ENCODE measurements at places on chromosomes 12 and 14.

DNA sequence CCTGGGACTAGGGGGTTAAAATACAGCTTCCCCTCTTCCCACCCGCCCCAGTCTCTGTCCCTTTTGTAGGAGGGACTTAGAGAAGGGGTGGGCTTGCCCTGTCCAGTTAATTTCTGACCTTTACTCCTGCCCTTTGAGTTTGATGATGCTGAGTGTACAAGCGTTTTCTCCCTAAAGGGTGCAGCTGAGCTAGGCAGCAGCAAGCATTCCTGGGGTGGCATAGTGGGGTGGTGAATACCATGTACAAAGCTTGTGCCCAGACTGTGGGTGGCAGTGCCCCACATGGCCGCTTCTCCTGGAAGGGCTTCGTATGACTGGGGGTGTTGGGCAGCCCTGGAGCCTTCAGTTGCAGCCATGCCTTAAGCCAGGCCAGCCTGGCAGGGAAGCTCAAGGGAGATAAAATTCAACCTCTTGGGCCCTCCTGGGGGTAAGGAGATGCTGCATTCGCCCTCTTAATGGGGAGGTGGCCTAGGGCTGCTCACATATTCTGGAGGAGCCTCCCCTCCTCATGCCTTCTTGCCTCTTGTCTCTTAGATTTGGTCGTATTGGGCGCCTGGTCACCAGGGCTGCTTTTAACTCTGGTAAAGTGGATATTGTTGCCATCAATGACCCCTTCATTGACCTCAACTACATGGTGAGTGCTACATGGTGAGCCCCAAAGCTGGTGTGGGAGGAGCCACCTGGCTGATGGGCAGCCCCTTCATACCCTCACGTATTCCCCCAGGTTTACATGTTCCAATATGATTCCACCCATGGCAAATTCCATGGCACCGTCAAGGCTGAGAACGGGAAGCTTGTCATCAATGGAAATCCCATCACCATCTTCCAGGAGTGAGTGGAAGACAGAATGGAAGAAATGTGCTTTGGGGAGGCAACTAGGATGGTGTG lies 1.9 kb downstream of the GAPDH start:
- DNase-seq, result no peak

DNA sequence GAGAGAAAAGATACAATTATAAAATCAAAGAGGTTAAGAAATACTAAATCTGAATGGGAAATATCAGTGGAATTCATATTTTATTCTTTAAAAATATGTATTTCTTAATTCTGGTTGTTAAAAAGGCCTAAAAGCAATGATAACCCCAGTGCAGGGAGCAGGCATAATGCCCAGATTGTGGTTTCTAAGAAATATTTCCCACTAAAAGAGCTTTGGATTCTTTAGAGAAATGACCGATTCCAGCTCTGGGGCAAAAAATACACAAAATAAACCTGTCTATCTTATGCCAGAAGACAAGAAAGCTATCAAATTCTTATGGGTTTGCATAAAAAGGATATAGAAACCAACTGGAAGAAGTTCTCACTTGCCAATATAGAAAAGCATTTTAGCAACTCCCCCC lies 71.6 kb downstream of the PDE6H start:
- no peak for DNase-seq

- no peak for DNase-seq
Measured at GRCh38 chr12:21676776-21677175, 19.1 kb upstream of the LDHB start.

DNA sequence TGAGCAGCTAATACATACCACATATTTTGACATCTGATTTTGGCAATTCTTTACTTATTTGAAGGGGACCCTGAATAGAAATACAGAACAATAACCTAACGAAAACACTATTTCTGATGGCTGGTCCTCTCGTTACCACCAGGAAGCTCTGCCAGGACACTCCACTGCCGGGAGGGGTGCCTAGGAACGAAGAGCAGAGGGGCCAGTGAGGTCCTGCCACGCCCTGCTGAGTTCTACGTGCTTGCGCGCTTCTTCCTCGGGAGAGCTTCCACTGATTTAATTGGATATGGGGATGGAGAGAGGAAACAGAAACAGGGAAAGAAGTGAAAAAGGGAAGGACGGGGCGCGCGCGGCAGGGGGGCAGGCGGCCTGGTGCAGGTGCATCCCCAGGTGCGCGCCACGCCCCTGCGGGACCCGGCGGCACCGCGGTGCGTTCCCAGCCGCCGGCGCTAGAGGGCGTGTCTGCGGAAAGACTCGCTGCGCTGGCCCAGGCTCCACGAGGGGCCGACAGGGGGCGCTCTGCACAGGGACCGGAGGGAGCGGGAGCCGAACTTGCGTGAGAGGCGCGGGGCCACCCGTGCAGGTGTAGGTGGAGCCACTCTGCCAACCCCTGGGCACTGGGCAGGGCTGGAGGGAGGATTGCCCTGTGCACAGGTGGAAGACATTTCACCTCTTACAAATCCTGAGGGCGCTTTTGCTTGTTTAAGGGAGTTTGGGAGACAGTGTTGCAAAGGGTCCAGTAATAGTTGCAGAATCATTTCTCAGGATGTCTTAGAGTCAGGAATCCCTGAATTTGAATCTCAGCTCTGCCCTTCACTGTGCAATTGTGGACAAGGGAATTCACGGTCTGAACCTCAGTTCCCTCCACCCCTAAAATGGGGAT lies 986.3 kb upstream of the TMEM132C start:
- no peak for DNase-seq

- DNase-seq, result no peak
Measured at GRCh38 chr14:91155626-91156089, 41.8 kb downstream of the DGLUCY start.

DNA sequence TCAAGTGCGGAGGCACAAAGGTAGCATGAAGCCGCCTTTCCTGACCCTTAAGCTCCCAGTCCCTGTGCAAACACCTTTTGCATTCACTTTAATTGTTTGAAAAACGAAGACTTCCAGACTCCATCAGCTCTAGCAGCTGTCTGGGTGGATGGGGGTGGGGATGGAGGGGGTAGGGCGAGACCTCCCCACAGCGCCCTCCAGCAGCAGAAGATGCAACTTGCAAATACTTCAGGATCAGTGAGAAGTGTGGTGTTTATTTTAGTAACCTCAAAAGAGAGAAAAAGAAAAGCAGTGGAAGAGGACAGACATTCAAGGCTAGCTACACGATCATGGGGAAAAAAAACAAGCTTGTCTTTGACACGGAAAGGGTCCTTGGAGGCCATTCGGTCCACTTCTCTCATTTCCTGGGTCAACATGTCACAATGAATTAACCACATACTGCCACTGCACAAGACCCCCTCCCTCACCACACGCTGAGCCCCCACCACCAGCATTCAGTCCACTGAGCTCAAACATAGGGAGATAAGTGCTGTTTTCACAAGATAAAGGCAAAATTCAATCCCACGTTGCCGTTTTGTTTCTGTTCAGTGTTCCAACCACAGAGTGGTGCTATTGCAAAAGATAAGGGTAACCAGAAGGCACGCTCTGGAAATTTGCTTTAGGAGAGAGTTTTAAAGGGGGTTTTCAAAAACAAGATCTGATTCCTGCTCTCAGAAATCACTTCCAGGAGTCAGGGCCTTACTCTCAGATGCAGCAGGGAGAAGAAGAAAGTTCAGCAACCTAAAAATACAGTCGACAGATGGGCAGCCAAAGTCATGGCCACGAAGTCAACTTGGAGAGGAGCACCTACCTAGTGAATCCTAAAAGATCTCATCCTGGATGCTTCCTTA lies 3.3 kb upstream of the NTF3 start:
- DNase-seq, result no peak

GRCh38 chr14:98903371-98903770 lies 368.6 kb downstream of the BCL11B start:
- DNase-seq, result no peak

GRCh38 chr14:24130717-24131548 lies 474 bp downstream of the FITM1 start:
- DNase-seq, result no peak

DNA sequence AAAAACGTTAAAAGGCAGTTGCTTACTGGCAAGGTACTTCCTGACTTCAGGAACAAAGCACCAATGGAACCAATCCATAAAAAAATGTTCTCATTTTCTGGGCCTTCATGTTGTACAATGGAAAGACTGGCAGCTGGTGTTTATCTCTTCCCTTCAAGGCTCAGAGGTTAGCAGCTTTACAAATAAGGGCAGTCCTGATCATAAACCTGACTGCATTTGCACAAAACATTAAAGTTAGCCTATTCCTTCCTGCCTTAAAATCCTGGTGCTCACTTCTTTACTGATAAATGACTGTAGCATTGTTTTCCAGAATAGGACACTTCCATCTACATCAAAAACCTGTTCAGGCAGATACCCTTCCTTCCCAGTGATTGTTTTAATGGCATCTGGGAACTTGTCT lies 19.2 kb downstream of the IL26 start:
- no peak for DNase-seq

- DNase-seq, result peak; percentile 29
Measured at GRCh38 chr14:67943947-67944346, 124.4 kb downstream of the RAD51B start.

- DNase-seq, result peak; percentile 95
Measured at GRCh38 chr12:106357549-106358395, at the start of gene POLR3B. Gene POLR3B (plus strand): TSS chr12:106357748. CDS start chr12:106357880, 132 bp downstream.

- no peak for DNase-seq
Measured at GRCh38 chr12:131356485-131357184, 354.3 kb upstream of the SFSWAP start.

GRCh38 chr14:101097109-101097793 lies 193.7 kb upstream of the RTL1 start:
- DNase-seq, result no peak

DNA sequence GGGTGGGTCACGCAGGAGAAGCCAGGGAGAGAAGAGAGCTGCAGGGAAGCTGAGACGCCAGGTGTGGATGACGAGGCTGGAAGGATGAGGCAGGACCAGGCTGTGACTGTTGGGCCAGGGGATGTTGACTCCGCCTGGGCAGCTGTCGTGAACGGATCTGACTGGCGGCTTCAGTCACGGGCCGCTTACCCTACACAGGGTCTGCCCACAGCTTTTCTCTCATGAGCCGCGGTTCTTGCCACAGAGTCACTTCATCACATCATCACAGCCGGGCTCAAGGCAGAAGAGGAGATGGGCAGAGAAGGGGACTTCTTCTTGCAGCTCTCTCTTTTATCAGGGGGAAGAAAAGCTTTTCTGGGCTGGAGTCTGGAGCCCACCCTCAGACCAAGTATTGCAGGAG lies 7.7 kb downstream of the CLBA1 start:
- DNase-seq, result no peak

- DNase-seq, result no peak
Measured at GRCh38 chr14:50726372-50727107, 58.4 kb upstream of the SAV1 start.
